Ovary (tissue), 10 donors: ENCODE measurements at places on chromosomes 5 and 9.

GRCh38 chr5:113548396-113548795 is 34.9 kb downstream of the YTHDC2 start:
- DNase-seq: no peak

DNA sequence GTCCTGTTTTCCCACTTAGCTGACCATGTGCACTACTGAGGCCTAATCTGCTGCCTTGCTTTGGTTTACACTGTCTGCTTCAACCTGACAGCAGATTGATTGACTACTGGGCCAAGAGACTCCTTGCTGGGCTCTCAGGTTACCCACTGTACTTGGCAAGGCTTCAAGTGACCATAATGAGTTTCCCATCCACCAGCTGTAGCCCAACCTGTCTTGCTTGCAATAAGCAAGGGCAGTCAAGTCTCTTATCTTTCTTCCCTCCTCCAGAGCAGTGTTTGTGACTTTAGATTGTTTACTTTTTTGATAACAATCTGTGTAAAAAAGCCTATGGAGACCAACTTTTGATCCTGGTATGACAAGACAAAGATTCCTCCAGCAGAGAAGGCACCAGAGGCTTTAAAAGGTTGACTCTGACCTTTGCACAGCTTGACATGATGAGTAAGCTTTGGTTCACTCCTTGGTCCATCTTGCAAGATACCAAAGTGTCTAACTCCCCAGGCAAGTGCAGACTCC is 912.3 kb upstream of the SEMA6A start:
- DNase-seq: no peak

DNA sequence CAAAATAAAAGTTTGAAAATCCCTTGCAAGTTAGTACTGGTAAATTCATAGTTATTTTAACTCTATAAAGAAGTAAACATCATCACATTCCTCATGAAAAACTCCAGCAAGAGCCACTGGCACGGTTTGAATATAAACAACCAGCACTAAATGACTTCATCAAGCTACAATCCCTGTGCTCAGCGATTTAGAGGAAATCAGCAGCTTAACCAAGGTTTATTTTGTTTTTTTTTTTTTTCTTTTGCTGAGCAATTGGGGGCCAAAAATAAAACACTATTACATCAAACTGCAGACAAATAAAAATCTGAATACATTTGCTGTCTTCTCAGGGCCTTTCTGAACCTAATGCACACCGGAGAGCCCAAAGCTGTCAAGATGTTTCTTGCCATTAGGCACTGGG is 106.2 kb upstream of the SLC24A2 start:
- no peak for DNase-seq

GRCh38 chr9:106060885-106061284 is 366.5 kb downstream of the TMEM38B start:
- no peak for DNase-seq

DNA sequence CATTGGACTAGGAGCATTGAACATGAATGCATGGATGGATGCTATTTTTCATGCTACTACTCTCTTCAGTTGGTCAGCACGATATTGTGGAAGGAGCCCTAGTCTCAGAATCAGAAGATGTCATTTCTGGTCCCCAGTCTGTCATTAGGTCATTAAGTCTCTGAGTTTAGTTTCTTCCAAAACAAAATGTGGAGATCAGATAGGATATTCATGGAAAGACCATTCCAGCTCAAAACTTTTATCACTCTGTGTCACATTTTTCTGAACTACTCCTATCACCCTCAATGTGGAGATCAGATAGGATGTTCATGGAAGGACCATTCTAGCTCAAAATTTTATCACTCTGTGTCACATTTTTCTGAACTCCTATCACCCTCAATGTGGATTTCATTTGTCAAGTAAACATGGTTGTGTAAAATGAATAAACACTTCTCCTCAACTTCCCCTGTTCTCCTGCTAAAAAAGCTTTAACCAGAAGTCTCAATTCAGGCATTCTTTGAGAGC is 296.8 kb downstream of the MRPS30 start:
- DNase-seq: no peak

DNA sequence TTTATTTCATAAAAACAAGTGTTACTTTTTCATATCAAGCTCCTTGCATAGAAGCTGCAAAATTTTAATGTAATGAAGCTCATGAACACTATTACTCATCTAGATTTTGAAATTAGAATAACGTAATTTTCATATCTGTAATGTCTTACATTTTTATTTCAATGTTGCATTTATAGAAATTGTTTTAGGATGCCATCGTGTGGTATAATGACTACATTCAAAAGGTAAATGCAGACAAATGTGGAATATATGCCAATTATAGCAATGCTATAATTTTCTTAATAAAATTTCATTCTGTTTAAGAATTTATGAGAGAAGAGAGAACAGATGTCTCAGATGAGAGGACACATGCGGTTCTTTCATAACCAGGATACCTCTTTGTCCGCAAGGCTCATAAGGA is 230.2 kb downstream of the TMEM232 start:
- DNase-seq: no peak

DNA sequence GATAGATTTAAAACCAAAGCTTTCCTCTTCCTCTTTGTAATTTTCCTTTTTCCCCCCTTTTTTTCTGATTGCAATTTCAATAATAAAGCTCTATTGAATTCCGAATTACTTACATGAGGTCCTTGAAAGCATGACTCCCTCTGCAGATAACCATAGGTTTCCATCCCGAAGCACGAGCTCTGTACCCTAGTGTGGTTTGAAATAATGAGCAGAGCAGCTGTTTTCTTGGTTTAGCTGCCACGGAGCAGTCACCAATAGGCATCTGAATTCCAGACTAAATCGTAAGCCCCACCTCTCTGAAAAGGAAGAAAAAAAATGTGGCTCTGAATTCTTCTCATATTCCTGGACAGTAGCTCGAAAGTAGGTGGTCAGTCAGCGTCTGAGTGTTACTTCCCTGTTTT is 18.5 kb upstream of the GNE start:
- DNase-seq: peak; percentile 17

GRCh38 chr5:180136630-180137381 is 65.2 kb upstream of the RNF130 start:
- DNase-seq: no peak

- DNase-seq: peak; percentile 83
These were observed 49.2 kb downstream of the USP20 start for GRCh38 chr9:129884220-129885017.
